ENCODE measurements at places on chromosomes 4 and X. TPM values are rescaled to one million over a fixed set of nuclear protein-coding genes. Genes with fewer than 3 reads are reported as not detected.
A peak's percentile ranks its signal among the peaks of the same experiment; 100 is the strongest.

Gene SERTM2
- total RNA-seq, result 0.61 TPM

GRCh38 chrX:112078606-112079005, 4.0 kb downstream of the TRPC5 start:
- H3K4me1 ChIP-seq, result no peaks in the 10 kb centered on the region
- DNase-seq, result no peak
- no peak overlapping the region for H3K27ac ChIP-seq
- H3K4me3 ChIP-seq, result no peak overlapping the region
- H3K36me3 ChIP-seq, result no peaks in the 10 kb centered on the region

Gene PWWP3B
- 0.93 TPM for total RNA-seq

DNA sequence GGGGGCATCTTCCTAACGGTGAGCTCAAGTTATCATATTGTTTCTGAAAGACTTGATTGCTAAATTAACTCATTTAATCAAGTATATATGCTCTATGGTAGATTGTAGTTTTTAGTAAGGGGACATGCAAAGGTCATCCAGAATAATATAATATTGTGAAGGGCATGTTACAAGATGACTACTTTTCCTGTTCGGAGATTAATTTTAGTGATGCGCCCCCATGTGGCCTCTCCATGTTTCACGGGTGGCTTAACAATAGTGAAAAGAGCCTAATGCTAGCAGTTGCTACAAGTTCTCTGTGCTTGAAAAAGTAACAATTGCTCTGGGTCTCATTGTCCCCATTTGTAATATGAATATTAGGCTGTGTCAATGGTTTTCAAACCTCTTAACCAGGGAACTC, 12.2 kb downstream of the SMPX start:
- no peak overlapping the region for H3K4me3 ChIP-seq
- H3K36me3 ChIP-seq, result no peaks in the 10 kb centered on the region
- no peak overlapping the region for H3K27ac ChIP-seq

GRCh38 chrX:108310506-108310905, 127.7 kb downstream of the COL4A6 start:
- no peaks in the 10 kb centered on the region for H3K4me1 ChIP-seq
- H3K36me3 ChIP-seq, result peaks cover 21% of the 10 kb centered on the region
- DNase-seq, result no peak
- no peak overlapping the region for H3K4me3 ChIP-seq

DNA sequence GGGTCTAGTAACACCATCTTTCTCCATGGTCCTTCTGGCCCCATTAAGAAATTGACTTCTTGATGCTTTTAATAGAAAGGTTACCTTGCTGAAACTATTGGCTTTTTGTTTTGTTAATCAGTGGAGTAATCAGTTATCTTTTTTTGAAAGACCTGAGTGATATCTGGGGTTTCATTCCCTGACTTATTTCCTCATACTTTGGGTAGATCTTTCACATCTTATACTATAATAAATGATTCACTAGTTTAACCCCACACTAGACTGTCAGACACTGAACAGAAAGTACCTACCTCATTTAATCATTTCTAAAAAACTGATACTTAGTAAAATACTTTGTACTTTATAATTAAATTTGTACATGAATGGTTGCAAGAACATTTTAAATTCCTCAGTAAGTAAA, 1021.1 kb downstream of the STIM2 start:
- no peak for DNase-seq
- H3K27ac ChIP-seq, result no peak overlapping the region
- H3K36me3 ChIP-seq, result no peaks in the 10 kb centered on the region

- no peak overlapping the region for H3K27ac ChIP-seq
- no peak overlapping the region for H3K4me3 ChIP-seq
- H3K36me3 ChIP-seq, result no peaks in the 10 kb centered on the region
- H3K4me1 ChIP-seq, result no peaks in the 10 kb centered on the region
- no peaks in the 10 kb centered on the region for H3K27me3 ChIP-seq
Measured at GRCh38 chr4:150389896-150390530, 191.9 kb upstream of the MAB21L2 start.

Gene FAM241A
- total RNA-seq, result 0.07 TPM

- H3K4me3 ChIP-seq, result no peak overlapping the region
- H3K27me3 ChIP-seq, result no peaks in the 10 kb centered on the region
- H3K36me3 ChIP-seq, result no peaks in the 10 kb centered on the region
- DNase-seq, result peak; percentile 55
- no peaks in the 10 kb centered on the region for H3K4me1 ChIP-seq
- H3K27ac ChIP-seq, result no peak overlapping the region
Measured at GRCh38 chrX:65451663-65452062, 82.9 kb downstream of the LAS1L start.

DNA sequence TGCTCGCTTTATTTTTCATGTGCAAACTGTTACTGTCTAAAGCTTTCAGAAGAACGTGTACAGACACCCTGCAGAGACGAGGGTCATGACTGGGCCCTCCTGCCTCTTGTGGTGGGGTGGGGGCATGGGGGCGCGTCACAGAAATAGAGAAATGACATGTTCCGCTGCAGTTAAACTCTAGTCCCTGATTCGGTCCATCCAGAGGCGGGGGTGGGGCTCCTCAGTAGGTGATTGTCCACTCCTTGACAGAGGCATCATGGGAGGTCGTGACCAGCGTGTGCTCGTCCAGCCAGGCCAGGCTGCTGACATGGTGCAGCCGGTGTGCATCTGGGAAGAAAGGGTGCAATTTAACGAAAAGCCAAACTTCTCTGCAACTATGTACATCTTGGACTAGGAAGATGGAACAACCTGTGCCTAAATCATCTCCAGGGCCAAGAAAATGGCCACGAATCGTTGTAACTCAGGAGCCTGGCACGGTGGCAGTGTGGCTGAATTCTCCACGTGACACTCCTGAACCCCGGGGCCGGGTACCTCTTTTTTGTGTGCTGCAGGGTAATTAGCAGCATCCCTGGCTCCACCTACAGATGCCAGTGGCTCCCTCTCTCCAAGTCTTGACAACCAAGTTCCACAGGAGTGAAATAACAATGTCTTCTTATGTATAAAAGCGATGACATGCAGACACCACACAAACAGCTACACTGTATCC, 41.3 kb downstream of the WDR1 start:
- H3K36me3 ChIP-seq, result peaks cover 98% of the 10 kb centered on the region
- H3K4me3 ChIP-seq, result no peak overlapping the region
- DNase-seq, result peak; percentile 54
- no peaks in the 10 kb centered on the region for H3K27me3 ChIP-seq

DNA sequence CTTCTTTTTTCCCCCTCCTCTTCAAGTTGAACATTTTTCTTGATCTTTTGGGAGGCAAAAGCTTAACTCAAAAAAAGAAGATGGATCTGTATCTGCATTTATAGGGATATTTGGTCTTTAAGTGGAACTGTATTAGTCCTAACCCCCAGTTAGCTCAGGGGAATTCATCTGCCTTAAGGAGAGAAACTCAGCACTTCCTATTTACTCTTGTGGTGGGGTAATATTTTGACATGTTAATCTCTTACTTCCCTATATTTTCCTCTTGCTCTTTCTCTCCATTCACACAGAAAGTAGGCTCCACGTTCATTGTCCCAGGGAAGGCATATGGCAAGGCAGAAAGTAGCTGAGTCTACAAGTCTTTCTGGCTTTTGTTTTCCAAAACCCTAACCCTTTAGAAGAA, 5.3 kb downstream of the LRRC66 start:
- peaks cover 11% of the 10 kb centered on the region for H3K4me1 ChIP-seq
- H3K36me3 ChIP-seq, result no peaks in the 10 kb centered on the region
- DNase-seq, result no peak
- H3K4me3 ChIP-seq, result no peak overlapping the region
- no peak overlapping the region for H3K27ac ChIP-seq
- H3K27me3 ChIP-seq, result no peaks in the 10 kb centered on the region

DNA sequence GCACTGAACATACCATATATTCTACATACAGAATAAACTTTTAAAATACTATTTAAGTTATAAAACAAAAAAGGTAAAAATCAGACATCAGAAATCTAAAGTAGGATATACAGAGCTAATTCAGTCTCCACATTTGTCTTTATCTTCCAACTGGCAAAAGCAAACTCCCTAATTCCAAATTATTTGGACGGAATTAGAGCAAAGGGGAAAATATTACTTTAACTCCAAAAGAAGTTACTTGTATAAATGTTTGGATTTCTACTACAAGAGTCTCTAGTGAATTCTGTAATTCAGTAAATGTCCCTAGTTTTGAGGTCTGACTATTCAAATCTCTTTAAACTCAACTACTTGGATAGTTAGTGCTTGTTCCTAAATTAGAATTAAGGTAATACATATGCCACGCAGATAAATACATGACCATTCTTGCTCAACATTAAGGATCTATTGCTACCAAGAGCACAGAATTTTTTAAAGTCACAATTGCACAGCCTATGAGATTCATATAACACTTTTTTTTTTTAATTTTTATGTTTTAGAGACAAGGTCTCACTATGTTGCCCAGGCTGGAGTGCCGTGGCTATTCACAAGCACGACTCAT, 7.3 kb downstream of the ZNF280C start:
- no peaks in the 10 kb centered on the region for H3K4me1 ChIP-seq
- no peaks in the 10 kb centered on the region for H3K36me3 ChIP-seq
- no peak for DNase-seq
- no peak overlapping the region for H3K4me3 ChIP-seq
- H3K27ac ChIP-seq, result no peak overlapping the region
- H3K27me3 ChIP-seq, result no peaks in the 10 kb centered on the region

DNA sequence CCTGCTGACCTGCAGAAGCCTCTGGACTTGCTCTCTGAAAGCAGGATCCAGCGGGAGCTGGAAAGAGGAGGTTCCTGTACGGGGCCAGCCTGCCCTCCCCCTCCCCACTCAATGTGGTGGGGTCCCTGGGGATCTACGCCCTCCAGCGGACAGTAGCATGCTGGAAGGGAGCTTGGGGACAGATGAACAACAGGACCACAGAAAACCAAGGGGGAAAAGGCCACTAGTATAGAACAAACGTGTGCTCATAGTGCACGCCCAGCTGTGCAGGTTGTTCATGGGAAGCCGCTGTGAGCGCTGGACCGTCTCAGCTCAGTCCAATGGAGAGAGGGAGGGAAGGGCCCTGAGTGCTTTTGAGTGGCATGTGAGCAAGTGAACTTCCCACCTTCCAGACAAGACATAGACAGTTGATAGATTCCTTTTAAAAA, 15.8 kb downstream of the HMX1 start:
- H3K27ac ChIP-seq, result no peak overlapping the region
- peaks cover 94% of the 10 kb centered on the region for H3K27me3 ChIP-seq
- DNase-seq, result peak; percentile 89
- no peaks in the 10 kb centered on the region for H3K36me3 ChIP-seq

Gene TRIM75
- total RNA-seq, result not detected

Gene TLL1
- 3.8 TPM for total RNA-seq

Gene F9
- not detected for total RNA-seq

- H3K27me3 ChIP-seq, result peaks cover 23% of the 10 kb centered on the region
- no peaks in the 10 kb centered on the region for H3K36me3 ChIP-seq
- no peaks in the 10 kb centered on the region for H3K4me1 ChIP-seq
- H3K27ac ChIP-seq, result no peak overlapping the region
- DNase-seq, result no peak
Measured at GRCh38 chr4:992297-993110, 700 bp downstream of the SLC26A1 start.

- no peak overlapping the region for H3K4me3 ChIP-seq
- no peak overlapping the region for H3K27ac ChIP-seq
- peaks cover 16% of the 10 kb centered on the region for H3K4me1 ChIP-seq
- no peak for DNase-seq
- no peaks in the 10 kb centered on the region for H3K27me3 ChIP-seq
- H3K36me3 ChIP-seq, result no peaks in the 10 kb centered on the region
Measured at GRCh38 chr4:25969374-25970155, 55.5 kb downstream of the SMIM20 start.

DNA sequence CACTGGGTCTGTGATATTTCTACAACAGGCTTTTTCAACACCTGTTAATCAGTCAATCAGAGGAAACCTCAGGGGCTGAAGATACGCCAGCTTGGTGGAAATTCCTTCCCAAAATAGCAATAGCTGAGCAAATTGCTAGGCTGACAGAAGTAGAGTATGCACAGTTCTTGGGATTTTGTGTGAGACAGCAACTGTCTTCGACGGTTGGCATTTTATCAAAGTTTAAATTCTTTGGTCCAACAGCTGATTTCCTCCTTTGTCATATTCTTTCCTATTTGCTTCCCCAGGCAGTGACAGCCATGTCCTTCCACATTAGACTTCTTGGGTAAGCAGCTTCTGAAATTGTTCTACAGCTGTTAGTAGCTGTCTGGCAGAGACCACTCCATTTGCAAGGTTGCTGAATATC, 8.0 kb upstream of the PALLD start:
- H3K4me1 ChIP-seq, result peaks cover 12% of the 10 kb centered on the region
- DNase-seq, result no peak
- H3K4me3 ChIP-seq, result no peak overlapping the region
- no peaks in the 10 kb centered on the region for H3K36me3 ChIP-seq

Gene NAT8L
- 5.0 TPM for total RNA-seq

DNA sequence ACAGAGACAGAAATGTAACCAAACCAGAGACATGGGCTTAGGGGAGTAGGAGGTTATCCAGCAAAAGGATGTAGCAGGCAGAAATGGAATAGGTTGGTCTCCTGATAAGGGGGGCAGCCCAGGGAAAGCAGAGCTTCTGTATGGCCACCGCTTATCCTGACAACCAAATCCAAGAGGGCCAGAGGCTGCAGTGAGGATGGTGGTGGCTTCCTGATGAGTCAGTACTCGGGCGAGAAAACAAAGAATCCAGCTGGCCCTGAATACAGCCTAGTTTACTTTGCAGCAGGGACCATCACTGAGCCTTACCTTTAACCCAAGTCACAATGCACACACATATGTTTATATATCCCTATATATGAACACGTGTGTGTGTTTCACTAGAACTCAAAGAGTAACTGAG, 129.7 kb upstream of the FTHL17 start:
- H3K36me3 ChIP-seq, result no peaks in the 10 kb centered on the region
- H3K4me1 ChIP-seq, result no peaks in the 10 kb centered on the region
- H3K4me3 ChIP-seq, result no peak overlapping the region

Gene GAB1
- total RNA-seq, result 28.8 TPM

DNA sequence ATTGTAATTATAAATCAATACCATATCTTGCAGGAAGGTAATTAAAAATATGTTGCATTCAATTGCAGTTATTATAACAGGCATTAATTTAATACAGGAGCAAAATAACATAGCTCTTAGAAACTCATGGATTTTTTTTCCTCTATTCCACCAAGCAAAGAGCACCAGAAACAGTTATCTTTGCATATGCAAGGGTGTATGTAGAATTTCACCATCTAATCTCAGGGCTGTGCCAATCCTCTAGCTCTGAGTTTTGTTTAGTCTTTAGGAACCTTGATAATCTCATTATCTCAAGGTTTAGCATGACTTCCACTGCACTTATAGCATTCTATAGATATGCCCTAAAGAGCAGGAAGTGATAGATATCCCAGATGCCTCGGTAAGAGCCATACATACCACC, 197.5 kb downstream of the VEGFC start:
- H3K4me1 ChIP-seq, result no peaks in the 10 kb centered on the region
- no peak for DNase-seq
- no peaks in the 10 kb centered on the region for H3K36me3 ChIP-seq
- no peak overlapping the region for H3K4me3 ChIP-seq
- no peaks in the 10 kb centered on the region for H3K27me3 ChIP-seq

- no peak overlapping the region for H3K27ac ChIP-seq
- no peak overlapping the region for H3K4me3 ChIP-seq
- no peaks in the 10 kb centered on the region for H3K4me1 ChIP-seq
- H3K36me3 ChIP-seq, result peaks cover 81% of the 10 kb centered on the region
- no peaks in the 10 kb centered on the region for H3K27me3 ChIP-seq
Measured at GRCh38 chr4:39908284-39908683, 69.4 kb downstream of the PDS5A start.

All from endodermal cell (in vitro differentiated cells).